ENCODE measurements at places on chromosomes 4 and X.

DNA sequence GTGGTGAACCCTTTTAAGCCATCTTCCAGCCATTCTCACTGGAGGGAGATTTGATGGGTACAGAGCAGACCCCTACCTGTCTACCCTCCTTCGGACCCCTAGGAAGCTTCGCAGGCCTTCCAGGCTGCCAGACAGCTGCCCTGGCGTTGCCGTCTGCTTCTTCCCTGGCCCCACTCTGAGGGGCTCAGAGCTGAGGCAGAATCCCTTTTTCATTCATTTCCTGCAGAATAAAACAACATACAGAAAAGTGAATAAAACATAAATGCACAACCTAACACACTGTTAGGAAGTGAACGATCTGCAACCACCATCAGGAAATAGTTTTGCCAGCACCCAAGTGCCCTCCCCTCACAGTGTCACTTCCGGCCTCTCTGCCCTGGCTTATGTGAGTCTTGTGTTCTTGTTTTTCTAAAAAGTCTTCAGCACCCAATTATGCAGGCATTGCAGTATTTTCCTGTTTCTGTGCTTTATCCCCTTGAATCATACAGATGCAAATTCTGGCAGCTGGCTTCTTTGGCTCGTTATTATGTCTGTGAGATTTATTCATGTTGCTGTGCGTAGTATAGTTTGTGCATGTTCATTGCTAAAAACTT is 5.6 kb upstream of the ADD1 start:
- no peak for DNase-seq

GRCh38 chrX:86507331-86507730 is 359.1 kb downstream of the DACH2 start:
- no peak for DNase-seq

GRCh38 chr4:36445480-36445879 is 164.1 kb downstream of the DTHD1 start:
- no peak for DNase-seq

- DNase-seq, result no peak
These were observed 631.1 kb upstream of the FAT1 start for GRCh38 chr4:187354740-187355139.

GRCh38 chr4:174524242-174524641 is 2.0 kb upstream of the HPGD start:
- no peak for DNase-seq

DNA sequence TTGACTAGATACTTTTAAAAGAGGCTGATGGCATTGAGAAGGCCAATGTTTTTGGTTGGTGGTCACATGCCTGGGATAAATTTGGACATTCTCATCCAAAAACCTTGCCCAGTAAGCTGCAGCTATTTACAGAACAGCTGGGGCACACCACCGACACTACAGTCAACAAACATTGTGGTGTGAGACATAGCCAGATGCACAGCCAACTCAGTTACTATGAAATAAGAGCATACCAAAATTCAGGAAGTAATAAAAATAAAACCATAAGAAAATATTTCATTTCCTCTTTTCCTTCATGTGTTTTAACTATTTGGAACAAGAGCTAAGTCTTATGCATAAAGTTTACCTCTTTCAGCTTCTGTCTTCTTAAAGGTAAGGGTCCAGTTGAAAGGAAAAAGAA is 8.8 kb downstream of the PPM1K start:
- DNase-seq, result no peak
